ENCODE measurements at places on chromosomes 7 and 10. TPM values are rescaled to one million over a fixed set of nuclear protein-coding genes. Genes with fewer than 3 reads are reported as not detected.

The PTF1A gene
- not detected for total RNA-seq

DNA sequence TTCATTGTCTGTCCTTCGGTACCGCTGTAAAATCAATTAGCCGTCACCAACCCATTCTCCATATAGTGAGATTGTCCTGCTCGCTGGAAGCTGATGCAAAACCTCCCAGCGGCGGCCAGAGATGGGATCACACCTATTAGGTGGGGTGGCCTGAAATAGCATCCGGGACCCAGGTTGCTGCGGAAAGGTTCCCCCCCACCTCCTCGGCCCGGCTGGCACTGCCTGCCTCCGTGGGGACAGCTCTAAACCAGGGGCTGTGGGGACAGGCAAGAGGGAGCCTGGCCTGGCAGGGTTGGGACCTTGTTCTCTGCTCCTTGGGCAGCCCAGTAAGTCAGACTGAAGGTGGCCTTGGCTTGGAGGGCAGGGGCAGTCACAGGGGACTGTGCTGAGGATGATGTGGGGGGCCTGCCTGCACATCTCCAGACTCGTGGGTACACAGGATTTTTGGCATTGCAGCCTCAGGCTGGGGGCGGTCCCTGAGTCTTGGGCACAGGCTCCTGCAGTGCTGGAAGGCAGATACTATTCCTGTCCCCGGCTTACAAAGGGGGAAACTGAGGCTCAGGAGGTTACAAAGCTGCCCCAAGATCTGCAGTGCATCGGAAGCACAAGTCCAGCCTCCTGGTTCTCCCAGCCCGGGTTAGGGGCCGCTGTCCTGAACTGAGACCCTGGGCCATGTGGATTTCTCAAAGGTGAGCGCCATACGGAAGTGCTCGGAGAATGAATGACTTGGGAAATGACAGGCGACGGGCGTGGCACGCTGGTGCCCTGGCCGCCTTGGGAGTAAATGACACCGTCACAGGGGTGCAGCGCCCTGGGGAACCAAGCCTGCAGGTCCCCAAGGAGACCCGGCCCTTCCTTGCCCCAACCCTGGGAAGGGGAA is 65.6 kb downstream of the UNCX start:
- DNase-seq, result no peak

- DNase-seq, result no peak
Measured at GRCh38 chr10:75043256-75044131, 68.0 kb upstream of the SAMD8 start.

GRCh38 chr10:93420091-93420490 is 62.0 kb downstream of the MYOF start:
- no peak for DNase-seq

The LIPA gene
- total RNA-seq, result 92.1 TPM

- DNase-seq, result no peak
Measured at GRCh38 chr10:70334526-70335245, 47.7 kb downstream of the LRRC20 start.

DNA sequence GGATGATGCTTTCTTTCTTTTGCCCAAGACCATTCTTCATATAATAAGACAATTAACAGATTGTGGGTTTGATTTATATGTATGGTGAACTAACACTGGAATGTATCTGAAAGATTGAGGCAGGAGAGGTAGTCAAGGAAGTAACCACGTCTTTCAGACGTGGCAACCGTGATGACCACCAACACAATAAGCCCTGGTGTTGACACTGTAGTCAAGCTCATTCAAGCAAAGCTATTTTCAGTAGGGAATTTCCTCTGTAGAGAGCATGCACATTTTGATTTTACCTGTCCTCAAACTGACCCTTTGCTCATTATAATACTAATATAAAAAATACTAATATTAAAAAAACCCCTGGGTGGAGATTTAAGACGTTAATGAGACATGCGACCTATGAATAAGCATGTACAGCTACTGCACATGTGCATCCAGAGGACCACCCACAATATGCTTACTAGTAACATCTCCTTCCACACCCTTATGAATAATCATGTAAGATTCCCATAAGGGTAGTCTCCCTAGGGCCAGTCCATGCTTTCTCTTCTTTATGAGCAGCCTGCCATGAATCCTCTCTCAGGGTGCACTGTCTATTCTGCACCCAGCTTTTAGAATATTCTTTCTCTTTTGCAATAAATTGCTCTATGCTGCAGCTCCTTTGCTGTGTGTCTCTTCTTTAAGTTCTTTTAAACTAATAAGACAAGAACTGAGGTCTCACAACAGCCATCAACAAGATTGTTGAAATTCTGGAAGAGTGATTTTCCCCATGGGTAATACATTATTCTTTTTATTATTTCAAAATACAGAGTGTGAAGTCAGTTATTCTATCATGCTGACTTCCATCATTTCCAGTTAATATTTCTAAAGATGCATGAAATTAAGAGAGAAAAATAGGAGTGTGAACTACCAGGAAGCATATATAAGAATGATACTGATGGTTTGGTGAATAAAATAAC is 151.3 kb upstream of the NPVF start:
- no peak for DNase-seq

DNA sequence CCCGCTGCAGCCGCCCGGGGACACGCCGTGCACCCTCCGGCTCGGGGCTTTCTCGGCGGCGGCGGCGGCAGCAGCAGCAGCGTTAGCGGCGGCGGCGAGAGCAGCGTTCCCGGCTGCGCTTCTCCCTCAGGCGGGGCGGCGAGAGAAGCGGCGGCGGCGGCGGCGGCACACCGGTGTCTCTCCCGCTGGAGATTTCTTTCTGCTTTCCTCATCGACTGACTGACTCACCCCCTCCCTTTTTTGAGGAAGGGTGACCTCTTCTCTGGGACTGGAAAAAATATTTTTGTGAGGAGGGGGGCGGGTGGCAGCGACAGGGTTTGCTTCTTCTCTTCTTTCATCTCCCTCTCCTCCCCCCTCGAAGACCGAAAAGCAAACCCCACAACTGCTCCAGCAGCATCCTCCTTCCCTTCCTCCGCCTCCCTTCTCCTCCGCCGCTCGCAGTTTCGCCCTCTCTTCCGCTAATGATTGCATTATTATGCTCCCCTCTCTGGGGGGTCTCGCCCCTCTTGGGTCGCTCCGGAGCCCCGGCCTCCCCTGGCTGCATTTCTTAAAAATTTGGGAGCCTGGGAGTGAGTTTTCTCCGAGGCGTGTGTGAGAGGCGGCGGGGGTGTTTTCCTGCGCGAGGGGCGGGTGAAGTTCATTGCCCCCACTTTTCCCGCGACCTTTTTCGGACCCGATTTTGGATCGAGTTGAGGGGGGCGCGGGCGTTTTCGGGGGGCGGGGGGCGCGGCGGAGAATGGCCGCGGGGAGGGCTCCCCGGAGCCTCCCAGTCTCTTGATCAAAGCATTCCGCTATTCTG is 411 bp downstream of the AUTS2 start:
- DNase-seq, result peak; percentile 46

The OR2A42 gene
- not detected for total RNA-seq

DNA sequence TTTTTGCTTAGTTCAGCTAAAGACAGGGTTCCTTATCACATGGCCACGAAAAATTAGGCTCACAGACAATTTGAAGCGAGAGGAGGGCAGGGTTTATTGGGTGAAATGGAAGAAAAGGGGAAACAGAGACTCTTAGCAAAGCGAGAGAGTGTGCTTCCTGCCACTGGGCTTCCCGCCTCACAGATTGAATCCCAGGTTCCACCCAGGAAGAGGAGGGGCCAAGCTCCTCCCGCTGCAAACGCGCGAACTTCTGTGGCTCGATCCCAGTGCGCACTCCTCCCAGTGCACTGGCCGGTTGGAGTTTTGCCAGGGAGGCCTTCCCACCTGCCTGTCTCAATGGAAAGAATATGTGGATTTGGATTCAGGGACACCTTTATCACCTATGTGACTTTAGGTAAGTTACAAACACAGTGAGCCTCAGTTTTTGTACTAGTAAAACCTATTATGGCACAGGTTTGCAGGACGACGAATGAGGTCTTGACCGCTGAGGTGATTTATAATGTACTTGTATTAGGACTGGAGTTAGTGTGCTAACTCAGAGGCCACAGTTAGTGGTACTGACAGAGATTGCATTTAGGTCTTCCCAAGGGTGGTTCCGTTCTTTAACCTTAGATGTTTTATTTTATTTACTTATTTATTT is 48.5 kb upstream of the SP8 start:
- no peak for DNase-seq

The CFAP46 gene
- total RNA-seq, result 1.4 TPM

DNA sequence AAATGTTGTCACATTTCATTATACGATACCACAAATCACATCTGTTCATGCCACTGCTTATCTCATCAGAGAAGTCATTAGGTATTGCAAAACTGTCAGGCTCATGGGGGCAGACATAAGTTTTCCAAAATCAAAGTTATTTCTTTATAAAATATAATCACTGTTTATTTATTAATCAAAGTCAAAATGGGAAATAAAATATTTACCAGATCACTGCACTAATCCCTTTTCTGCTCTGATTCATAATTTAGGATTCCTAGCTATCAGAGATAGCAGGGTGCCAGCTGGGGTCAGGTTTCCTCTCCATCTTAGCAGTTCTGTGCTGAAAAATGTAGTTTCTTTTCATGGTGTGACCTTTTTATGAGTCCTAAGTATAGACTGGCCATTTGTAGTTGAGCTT is 117.7 kb upstream of the LANCL2 start:
- DNase-seq, result peak; percentile 61

DNA sequence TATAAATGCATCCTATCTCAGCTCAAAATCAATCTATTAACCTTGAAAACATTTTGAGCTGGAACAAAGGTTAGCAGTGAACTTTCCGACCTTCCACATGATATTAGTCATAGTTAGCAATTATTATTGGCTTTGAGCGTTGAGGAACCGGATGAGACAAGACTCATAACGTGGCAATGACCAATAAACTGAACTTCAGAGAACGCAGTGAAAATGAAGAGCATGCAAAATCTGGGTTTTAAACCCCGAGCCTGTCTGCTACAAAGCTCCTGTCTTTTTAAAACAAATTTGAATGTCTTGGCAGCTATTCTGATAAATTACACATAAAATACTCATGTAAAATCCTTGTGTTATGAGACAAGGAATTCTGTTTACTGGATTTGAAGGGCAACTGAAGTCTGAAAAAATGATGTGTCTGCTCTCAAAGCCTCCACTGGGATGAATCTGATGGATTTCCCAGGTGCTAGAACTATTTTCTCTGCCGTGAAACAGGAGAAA is 74.7 kb upstream of the ITGB1 start:
- peak; percentile 57 for DNase-seq

The STEAP2 gene
- total RNA-seq, result 2.5 TPM

GRCh38 chr10:10508211-10508610 is 509.5 kb upstream of the CELF2 start:
- no peak for DNase-seq

- DNase-seq, result no peak
Measured at GRCh38 chr7:101133621-101134398, 6.9 kb downstream of the SERPINE1 start.

The PAPOLB gene
- total RNA-seq, result not detected

The PDZD8 gene
- total RNA-seq, result 24.8 TPM

GRCh38 chr7:754531-755412 is 27.7 kb upstream of the PRKAR1B start:
- no peak for DNase-seq

DNA sequence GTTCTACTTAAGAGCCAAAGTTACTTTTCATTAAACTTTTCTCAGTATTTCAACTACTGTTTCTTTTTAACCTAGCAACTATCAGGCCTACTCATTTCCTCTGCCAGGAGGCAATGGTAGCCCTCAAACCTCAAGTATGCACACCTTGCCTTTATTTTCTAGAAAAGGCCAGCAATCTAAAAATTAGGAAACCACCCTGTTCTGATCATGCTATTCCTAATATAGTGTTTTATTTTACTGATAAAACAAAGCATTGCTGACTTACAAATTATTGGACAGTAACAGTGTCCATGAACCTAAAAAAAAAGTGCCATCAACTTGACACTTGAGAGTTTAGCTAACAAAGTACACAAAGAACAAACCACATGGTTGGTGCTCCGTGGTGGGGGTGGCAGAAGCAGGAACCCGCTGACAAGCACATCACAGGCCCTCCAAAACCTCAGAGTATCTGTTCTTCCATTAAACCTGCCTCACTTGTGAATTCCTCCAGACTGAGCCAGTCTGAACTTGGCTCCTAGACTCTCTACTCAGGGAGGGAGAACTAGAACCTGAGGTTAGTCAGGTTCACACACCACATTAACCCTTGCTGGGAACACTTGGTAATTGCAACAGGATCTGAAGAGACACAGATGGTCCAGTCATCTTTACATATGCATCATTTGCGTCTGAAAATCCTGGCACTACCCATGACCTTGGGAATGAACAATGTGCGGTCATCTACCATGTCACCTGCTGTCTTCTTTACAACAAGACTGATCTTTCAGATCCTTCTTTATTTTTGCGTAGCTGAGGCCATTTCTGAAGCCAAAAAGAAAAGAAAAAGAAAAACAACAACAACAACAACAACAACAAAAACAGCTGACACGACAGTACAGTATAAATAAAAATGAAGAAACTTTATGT is 31.9 kb downstream of the PIP4K2A start:
- peak; percentile 52 for DNase-seq

- no peak for DNase-seq
Measured at GRCh38 chr7:141444961-141445360, 106.2 kb upstream of the AGK start.

The NKX2-3 gene
- total RNA-seq, result 1.2 TPM

The CDC14C gene
- 0.09 TPM for total RNA-seq

The HGF gene
- total RNA-seq, result not detected

The RSU1 gene
- total RNA-seq, result 75.5 TPM

DNA sequence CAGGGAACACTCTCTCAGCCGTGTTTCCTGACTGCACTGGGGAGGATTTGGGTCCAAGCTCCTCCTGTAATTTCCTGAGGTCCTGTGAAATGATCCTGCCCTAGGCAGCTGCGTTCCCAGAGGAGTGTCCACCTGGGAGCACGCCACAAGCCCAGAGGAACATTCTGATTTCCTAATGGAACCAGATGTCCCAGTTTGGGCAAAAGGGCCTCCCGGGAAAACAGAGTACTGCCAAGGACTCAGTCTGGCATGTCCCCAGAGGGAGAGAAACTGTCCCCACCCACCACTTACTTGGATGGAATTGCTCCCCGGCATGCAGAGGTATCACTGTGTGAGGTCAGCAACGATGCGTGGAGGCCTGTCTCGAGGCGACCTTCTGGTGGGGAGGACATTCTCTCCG is 34.5 kb downstream of the ASB13 start:
- no peak for DNase-seq

- no peak for DNase-seq
Measured at GRCh38 chr7:51158211-51158610, 158.4 kb downstream of the COBL start.

The TMEM176A gene
- total RNA-seq, result not detected

DNA sequence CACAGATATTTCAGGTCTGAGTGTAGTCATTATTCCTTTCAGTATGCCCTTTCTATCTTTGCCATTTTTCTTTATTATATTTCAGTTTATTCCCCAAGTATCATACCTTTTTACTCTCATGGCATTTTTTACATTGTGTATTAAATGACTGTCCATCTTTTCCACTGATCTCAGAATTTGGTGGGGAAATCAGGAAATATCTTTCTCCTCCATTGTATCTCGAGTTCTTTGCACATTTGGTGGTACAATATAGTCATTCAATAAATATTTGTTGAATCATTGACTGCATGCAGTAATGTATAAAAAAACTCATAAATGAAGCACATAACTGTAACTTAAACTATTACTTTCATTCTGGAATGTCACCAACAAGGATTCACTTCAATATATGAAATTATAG is 354.7 kb downstream of the HGF start:
- no peak for DNase-seq
